ENCODE measurements at places on chromosomes 2 and 18.

GRCh38 chr2:227655454-227655853 is 11.2 kb upstream of the SCYGR5 start:
- no peak for DNase-seq

DNA sequence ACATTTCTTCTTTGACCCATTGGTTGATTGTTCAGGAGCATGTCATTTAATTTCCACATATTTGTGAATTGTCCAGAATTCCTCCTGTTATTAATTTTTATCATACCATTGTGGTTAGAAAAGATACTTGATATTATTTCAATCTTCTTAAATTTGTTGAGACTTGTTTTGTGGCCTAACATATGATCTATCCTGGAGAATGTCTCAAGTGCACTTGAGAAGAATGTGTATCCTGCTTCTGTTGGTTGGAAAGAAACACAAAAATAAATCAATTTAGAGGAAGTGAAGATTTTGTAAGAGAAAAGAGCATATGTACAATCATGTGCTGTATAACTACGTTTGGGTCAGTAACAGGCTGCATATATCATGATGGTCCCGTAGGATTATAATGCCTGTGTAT is 118.6 kb upstream of the CDC42EP3 start:
- no peak for DNase-seq

DNA sequence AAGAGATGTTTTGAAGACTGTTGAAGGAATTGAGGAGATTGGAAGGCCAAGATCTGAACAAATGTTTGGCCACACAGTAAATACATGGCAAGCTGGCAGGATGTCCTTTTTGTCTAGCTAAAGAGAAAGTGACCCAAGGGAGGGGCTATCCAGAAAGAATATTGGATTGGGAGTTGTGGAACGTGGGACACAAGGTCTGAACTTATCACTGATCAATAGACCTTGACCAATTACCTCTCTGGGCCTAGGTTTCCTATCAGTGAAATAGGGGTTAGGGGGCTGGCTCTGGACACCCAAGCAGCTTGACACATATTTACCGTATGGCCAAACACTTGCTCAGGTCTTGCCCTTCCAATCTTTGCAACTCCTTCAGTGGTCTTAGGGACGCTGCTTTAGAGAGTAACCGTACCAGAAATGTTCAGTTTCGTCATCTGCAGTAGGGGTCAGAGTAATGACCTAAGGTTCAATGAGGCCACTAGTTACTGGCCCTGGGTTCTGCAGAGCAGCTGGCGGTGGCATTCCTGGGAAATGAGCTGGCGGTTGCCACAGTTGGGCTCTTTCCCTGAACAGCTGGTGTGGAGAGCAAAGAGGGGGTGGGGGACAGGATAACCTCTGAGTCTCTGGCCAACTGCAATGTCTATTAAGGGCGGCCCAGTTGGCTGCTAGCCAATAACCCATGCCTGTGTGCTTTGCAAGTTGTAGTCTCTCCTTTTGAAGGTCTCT is 70.1 kb upstream of the STPG4 start:
- no peak for DNase-seq

DNA sequence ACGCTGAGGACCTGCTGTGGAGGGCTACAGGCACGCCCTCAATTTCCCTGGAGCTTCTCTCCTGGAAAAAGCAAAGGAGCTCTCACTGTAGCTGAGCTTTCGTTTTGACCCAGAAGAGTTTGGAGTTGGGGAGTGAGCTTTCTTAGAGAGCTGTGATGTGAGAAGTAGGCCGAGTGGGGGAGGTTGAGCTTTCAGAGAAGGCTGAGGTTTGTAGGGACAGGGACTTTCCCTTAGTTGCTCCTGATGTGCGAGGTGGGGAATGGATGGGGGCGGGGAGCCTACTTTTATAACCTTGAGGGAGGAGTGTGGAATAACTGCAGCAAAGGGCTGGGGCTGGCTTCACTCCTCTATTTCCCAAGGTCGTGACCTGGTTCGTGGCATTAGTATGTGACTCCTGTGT is 47.1 kb downstream of the ZNF532 start:
- no peak for DNase-seq

- DNase-seq, result no peak
Observed at GRCh38 chr2:69154106-69154505, 141.1 kb downstream of the ANTXR1 start.

DNA sequence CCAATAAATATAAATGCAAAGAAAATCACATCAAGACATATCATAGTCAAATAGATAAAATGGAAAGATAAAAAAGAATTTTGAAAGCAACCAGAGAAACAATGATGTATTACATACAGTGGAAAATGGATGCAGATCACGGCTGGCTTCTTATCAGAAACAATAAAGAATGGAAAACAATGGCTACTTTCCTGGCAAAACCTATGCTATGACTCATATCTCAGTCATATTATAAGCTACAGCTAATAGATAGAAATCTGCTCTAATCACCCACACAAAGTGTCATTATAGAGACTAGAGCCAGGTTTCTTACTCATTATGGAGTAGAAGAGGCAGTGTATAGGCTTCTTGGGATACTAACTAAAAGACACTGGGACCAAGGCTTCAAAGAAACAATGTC is 93.5 kb upstream of the TACR1 start:
- no peak for DNase-seq

- no peak for DNase-seq
Observed at GRCh38 chr2:168772704-168773103, 29.7 kb upstream of the NOSTRIN start.

GRCh38 chr18:10299643-10300042 is 154.8 kb upstream of the APCDD1 start:
- no peak for DNase-seq

- DNase-seq, result no peak
Observed at GRCh38 chr2:67462738-67463496, 65.8 kb downstream of the ETAA1 start.

DNA sequence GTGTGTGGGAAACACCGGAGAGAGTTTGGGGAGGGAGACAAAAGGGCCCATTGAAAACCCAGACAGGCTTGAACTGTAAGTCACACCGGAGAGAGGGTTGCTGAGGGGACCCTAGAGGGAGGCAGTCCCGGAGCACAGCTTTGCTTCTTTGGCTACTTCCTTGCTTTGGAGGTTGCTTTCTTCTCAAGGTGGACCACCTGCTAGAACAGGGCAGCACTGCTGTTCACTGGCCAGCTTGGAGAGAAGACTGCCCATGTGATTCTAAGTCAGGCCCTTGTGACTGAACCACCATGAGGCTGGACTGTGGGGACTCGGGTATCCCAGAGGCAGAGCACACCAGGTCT is 4.4 kb downstream of the ACTG2 start:
- no peak for DNase-seq

DNA sequence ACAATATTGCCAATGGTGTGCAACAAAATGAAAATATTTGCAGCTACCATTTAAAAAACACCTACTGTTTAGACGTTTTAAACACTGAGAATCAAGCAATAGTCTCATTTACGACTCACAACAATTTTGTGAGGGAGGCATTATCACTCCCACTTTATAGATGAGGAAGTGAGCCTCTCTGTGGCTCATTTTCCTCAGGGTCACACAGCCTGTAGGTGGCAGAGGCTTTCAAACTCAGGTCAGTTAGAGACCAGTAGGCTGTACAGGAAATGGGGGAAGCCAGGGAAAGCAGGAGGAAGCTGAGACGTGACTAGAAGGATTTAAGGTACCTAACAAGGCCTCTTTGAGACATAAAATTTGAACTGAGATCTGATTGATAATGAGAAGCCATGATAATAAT is 95.0 kb upstream of the ZNF521 start:
- no peak for DNase-seq

DNA sequence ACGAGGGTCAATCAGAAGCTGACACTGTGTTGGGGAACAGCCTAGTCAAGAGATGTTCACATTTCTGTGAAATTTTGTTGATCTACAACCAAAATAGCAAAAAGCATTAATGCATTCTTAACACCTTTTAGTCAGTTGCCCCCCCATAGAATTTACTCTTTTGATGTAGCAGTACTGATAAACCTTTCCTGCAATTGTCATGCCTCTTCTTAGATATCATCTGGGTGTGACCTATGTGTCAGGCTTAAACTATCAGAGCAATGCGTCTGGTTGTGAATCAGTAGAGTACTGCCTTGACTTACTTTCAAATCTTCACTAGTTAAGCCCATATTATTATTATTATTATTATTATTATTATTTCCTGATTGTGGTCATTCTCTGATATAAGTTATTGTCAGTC is 61.9 kb downstream of the GREB1L start:
- no peak for DNase-seq

DNA sequence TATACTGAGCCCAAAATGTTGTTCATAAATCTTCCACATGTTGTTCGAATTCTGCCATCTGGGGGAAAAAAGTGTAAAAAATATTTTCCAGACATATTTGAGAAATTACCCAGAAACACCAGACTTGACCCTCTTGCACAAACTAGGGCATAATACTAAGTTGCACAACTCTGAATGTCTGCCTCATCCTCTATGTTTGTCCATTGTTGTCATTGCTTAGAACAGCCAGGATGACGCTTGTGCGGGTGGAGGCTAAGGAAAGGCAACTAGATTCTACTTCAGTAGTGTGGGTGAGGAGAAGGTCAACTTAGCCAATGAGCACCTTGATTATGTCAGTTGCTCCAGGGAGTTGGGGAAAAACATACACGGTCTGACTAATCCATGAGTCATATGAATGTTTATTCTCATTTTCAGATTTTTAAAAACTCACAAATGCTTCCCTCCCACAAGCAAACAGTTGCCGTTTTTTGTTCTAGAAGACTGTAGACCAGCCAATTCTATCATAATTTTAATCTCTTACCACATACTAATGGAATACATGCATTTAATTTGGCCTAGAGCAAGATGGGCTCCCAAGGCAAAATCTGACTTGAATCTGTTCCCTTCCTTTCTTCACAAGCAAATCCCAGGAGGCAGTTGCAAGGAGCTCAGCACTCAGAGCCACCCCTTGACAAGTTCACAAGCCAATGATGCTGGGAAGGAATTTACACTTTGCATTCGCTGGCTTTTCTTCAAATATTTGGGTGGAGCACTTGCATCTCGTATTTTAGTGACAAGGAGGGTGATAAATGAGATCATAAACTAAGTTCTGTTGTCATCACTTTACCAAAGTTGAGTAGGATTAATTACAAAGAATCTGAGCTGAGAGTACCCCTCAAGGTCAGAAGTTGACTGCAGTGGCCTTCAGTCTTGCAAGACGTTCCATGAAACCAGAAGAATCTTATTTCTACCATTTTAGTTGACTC is 163.2 kb upstream of the TWIST2 start:
- no peak for DNase-seq

- no peak for DNase-seq
Observed at GRCh38 chr2:127681976-127682857, 6.9 kb upstream of the LIMS2 start.

DNA sequence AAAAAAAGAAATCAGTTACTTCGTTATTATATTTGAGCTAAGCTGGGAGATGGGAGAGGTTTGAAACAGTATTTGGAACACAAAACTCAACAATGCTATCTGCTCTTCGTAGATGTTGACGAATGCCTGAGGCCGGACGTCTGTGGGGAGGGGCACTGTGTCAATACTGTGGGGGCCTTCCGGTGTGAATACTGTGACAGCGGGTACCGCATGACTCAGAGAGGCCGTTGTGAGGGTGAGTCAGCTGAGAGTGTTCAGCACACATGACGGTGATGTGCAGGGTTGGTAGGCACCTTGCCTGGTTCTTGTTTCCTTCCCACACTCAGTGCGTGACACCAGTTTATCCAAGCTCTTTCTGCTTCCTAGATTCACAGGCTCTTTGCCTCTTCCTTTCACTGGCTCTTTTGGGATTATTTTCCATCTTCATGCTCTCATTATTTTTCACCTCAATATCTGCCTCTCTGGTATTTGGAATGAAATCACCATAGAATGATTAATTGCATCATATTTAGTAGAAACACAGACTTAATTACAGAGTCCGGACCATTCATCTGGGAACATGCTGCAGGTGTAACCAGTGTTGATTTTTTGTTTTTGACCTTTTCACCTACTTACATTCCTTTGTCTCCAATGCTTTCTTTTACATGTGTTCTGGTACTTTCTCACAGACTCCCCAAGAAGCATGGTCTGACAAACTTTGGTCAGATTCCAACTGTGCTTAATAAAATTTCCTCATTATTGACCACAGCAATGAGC is 200.6 kb upstream of the RASGRP3 start:
- DNase-seq, result peak; percentile 38

DNA sequence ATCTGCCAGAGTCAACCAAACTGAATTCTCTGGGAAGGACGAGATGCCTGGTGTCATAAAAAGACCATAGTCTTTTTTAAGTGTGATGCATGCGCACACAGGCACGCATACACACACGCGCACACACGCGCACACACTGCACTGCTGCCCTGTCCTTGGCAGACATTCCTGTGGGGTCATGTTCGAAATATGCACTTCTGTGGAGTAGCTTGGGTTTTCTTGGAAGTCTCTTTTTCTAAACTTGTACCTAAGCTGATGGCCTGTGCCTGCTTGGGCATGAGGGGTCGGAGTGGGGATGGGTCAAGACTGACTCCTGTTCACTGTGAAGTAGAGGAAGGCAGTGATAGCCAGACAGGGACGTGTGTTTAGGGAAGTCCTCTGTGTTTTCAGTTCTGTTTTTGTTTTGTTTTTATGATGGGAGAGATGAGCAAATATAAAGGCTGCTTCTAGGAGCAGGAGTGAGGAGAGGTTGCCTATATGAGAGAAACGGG is 4.0 kb upstream of the RMC1 start:
- no peak for DNase-seq

GRCh38 chr2:85628658-85629057 is 12.7 kb downstream of the USP39 start:
- DNase-seq, result no peak

GRCh38 chr2:180990337-180990736 is 9.9 kb downstream of the UBE2E3 start:
- DNase-seq, result no peak

GRCh38 chr2:9768388-9768787 is 74.9 kb upstream of the TAF1B start:
- no peak for DNase-seq

GRCh38 chr2:176126929-176127773 is 2.4 kb upstream of the HOXD8 start:
- peak; percentile 51 for DNase-seq

DNA sequence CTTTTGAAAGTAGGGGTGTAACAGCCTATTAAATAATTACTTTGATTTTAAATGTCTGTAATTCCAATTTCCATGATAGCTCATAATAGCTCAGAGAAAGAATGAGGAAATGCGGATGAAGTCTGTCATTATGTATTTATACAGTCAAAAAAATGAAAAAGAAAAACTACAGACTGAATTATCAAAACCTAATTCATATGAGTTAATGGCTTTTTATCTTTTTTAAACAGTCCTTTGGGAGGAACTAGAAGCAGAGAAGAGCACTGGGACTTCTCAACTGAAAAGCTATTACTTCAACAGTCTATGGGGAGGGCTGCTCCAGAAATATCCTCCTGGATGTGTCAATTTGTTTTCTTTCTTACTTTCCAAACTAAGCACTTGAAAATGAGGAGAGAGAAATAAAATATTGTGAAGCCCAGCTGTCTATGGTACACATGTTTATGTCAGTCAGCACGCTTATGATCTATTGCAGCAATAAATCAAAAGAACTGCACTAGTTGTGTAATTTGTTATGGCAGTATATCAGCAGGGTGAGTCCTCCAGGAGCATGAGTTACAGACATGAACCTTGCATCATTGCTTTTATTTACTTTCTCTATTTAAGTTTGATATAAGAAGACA is 1550.2 kb downstream of the LRP1B start:
- DNase-seq, result no peak

Measured in central memory CD4-positive, alpha-beta T cell (primary cell).